Cardiac ventricle fibroblast (primary cell): ENCODE measurements at places on chromosomes 3 and 15. TPM values are rescaled to one million over a fixed set of nuclear protein-coding genes. Genes with fewer than 3 reads are reported as not detected.

Gene RSRC1
- 20.9 and 25.5 TPM in 2 replicates for total RNA-seq

Gene ZNF660
- 0.94 and 1.3 TPM in 2 replicates for total RNA-seq

Gene TMIE
- total RNA-seq = not detected in 2 replicates

Gene TBL1XR1
- 110 and 143 TPM in 2 replicates for total RNA-seq

Gene PCYT1A
- 40.6 and 64.1 TPM in 2 replicates for total RNA-seq

Gene RNF13
- total RNA-seq = 46.4 and 53.4 TPM in 2 replicates

Gene SEMA3G
- total RNA-seq = 0.06 and 0.10 TPM in 2 replicates

Gene RAB6B
- 0.29 and 1.7 TPM in 2 replicates for total RNA-seq

Gene CCR5
- total RNA-seq = not detected in 2 replicates

Gene FETUB
- total RNA-seq = not detected in 2 replicates

Gene HGD
- 0.62 and 1.0 TPM in 2 replicates for total RNA-seq

Gene CCR2
- not detected in 2 replicates for total RNA-seq
